Dermis microvascular lymphatic vessel endothelial cell (primary cell): ENCODE measurements at places on chromosomes 7 and 10.

DNA sequence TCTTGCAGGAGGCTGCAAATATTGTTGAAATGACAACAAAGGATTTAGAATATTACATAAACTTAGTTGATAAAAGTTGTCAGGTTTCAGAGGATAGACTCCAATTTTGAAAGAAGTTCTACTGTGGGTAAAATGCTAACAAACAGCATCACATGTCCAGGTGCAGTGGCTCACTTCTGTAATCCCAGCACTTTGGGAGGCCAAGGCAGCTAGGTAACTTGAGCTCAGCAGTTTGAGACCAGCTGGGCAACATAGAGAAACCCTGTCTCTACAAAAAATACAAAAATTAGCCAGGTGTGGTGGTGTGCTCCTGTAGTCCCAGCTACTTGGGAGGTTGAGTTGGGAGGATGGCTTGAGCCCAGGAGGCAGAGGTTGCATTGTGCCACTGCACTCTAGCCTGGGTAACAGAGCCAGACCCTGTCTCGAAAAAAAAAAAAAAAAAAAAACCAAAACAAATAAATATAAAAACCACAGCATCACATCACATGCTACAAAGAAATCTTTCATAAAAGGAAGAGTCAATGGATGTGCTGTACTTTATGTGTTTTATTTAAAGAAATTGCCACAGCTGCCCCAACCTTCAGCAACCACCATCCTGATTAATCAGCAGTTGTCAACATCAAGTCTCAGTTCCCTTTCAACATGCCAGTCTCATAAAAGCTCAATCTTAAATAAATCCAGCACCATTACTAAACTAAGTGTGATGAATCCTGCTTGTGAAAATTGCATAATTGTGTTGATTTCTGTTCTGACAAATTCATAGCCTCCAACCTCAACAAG, 83.2 kb upstream of the MBL2 start:
- no peak for DNase-seq

- DNase-seq, result no peak
Observed at GRCh38 chr7:44105832-44106231, 1.7 kb downstream of the AEBP1 start.

DNA sequence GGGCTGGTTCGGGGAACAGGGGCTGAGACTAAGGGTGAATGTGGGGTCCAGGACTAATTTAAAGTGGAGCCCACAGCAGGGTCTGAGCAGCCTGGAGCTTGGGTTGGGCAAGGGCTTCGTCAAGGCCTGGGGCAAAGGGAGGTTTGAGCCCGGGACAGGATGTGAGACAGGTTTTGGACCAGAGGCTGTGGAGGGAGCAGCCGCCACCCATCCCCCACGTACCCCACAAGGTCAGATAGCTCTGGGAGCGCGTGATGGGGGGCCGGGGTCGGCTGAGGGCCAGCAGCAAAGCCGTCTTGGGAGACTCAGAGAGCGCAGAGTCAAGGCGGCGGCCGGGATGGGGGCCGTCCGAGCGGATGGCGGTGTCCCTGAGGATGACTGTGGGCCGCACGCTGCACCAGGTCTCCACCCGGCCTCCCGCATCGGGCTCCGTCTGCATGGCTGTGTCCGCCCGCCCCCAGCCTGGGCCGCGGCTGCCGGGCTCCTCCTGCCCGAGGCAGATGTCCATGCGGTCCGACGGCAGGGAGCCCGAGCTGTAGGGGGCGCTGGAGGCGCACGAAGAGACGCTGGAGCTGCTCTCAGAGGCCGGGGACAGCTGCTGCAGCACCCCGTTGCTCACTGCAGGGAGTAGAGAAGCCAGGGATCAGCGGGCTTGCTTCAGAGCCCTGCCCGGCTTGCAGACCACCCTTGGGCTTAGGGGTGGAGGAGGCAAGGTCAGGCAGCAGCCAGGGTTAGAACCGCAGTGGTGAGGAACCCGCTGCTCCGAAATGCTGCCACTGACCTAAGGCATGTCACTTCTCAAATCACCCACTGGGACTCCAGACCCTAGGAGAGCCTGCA, 12.1 kb downstream of the PDZD7 start:
- DNase-seq, result peak; percentile 47

- DNase-seq, result no peak
Observed at GRCh38 chr10:11401264-11402235, 209.9 kb downstream of the USP6NL start.

DNA sequence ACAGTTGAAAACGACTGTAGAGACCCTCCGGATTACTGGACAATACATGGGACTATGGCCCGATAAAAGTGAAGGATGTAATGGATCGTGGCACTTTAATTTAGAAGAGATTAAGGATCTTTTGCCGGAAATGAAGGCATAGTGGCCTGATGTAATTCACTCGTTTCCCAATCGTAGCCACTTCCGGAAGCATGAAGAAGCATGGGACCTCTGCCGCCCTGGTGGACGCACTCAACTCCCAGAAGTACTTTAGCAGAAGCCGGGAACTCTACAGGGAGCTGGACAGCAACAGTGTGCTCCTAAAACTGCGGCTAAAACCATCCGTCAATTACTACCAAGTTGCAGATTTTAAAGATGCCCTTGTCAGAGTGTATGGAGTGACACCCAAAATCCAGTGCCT, 59.6 kb upstream of the NUPR2 start:
- no peak for DNase-seq

DNA sequence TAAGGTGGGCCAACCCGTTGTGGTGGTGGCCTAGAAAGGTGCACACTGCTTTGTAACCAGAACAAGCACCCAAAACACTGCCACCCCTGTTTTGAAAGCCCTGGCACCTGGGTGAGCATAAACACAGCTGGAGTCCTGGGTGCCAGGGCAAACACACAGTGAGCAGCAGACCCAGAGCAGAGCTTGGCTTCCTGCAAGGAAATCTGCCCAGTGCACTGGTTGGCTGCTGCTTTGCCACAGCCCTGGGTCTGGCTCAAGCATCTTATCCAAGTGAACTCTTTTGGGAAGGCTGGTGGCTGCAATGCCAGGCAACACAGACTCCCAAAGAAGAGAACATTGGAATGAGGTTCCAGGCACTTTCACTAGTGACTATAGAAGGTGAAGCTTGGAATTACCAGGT, 145.5 kb upstream of the PDE1C start:
- no peak for DNase-seq

GRCh38 chr10:25875556-25876165, 58.4 kb upstream of the MYO3A start:
- peak; percentile 15 for DNase-seq

- no peak for DNase-seq
Observed at GRCh38 chr7:142904128-142904527, 18.6 kb upstream of the TRPV6 start.

GRCh38 chr7:6130007-6130587, 98.9 kb downstream of the ANKRD61 start:
- DNase-seq, result no peak

DNA sequence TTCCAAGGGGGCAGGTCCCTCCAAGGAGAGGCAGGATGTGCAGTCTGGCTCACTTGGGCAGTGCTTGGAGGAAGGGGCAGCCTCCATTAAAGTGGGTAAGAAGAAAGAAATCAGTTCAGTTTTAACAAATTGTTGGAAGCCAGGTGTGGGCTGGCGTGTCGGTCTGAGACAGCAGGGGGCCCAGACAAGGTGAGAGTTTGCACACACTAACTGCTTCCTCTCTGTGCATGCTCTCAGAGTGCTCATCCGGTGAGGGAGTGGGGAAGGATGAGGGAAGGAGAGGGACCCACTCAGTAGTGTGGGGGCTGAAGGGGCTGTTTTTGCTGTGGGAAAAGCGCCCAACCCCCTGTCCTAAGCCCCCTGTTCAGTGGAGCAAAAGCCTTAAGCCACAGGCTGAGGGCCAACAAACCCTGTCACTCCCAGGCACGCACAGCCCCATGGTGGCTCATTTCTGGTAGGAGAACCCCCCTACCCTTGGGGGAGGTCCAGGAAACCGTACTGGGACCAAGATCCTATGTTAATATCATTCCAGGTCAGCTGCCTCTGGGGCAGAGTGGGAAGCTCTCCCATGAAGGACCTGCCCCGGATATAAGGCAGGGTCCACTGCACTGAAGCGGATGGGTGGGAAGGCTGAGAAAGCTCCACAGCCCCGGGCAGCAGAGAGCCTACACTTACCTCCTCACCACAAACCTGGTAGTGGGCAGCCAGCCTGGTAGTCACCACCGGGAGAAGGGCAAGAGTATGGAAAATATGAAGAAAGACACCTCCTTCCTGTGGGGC, 5.1 kb upstream of the PCBD1 start:
- DNase-seq, result no peak

DNA sequence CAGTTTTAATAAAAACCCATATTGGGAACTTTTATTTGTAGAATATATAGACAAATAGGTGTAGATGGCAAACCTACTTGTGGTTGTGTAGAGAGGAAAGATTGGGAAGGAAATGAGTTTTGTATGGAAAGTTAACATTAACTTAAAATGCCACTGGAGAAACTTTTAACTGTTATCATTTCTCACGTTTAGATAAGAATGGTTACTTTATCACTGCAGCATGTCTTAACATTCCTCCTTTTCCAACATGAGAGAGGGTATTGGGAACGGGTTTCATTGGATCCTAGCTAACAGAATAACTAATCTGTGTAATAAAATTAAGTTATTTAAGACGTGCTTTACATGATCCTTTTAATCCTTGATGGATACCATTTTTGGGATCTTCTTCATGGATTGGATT, 1.8 kb downstream of the LUC7L2 start:
- no peak for DNase-seq

DNA sequence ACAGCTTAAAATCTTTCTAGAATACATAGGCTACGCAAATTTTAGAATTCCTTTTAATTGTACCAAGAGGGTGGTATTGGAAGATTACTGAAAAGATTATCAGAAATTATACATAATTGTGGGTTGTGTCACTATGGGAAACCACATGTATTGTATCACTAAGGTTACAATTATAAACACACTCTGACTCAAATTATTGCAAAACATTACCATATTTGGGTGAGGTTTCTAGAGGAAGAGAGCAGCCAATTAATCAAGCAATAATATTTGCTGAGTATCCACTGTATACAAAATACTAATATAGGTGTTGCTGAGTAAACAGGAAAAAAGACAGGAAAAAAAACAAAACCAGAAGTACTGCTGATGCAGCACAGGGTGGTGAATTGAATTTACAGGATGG, 3.1 kb upstream of the CAPZA2 start:
- DNase-seq, result no peak

DNA sequence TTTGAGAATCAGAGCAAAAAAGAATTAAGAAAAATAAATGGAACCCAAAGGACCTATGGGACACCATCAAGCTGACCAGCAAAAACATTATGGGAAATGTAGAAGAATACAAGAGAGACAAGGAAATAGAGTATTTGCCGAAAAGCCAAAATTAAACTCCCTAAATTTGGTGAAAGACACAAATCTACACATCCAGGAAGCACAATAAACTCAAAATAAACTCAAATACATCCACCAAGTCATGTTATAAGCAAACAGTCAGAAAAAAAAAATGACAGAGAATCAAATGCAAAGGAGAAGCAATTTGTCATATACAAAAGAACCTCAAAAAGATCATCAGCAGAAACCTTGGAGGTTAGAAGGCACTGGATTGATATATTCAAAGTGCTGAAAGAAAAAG, 105.4 kb downstream of the ZNF33B start:
- DNase-seq, result no peak

- DNase-seq, result no peak
Observed at GRCh38 chr10:17915181-17915580, 36.5 kb upstream of the SLC39A12 start.

- no peak for DNase-seq
Observed at GRCh38 chr7:41912426-41912825, 209.5 kb upstream of the INHBA start.

DNA sequence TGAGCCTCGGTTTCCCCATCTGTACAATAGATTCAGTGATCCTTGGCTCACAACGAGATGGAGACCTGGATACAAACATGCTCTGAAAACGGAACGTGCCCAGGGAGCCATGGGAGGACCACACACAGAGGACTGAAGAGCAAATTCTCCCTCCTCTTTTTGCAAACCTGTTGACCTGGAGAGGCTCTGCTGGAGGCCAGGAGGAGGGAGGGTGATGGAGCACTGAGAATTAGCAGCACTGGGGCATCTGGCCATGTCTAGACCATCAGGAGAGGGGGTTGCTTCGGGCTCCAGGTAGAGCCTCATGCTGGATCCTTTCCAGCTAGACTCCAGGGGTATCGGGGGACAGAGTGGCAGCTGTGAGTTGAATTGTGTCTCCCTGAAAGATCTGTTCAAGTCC, 97.4 kb upstream of the GPR26 start:
- no peak for DNase-seq

GRCh38 chr10:83229991-83230390, 909.3 kb upstream of the GHITM start:
- DNase-seq, result no peak

GRCh38 chr7:576524-577277, 57.1 kb upstream of the PDGFA start:
- no peak for DNase-seq

DNA sequence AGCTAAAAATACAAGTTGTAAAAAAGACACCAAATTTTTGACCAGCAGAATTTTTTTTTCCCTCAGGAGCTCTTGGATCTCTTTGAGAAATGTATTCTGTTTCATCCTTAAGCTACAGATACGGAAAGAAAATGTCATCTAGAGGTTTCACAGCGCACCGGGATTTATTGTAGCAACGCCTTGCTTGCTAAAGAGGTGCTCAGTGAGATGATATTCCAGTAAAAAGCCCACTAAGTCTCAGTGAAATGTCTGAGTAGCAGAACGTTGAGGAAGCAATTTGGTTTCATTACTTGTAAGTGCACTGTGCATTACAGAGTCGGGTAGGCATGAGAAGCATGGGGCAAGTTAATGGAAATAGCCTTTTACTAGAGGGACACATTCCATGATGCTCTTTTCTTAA, 62.5 kb downstream of the GLRX3 start:
- DNase-seq, result no peak

DNA sequence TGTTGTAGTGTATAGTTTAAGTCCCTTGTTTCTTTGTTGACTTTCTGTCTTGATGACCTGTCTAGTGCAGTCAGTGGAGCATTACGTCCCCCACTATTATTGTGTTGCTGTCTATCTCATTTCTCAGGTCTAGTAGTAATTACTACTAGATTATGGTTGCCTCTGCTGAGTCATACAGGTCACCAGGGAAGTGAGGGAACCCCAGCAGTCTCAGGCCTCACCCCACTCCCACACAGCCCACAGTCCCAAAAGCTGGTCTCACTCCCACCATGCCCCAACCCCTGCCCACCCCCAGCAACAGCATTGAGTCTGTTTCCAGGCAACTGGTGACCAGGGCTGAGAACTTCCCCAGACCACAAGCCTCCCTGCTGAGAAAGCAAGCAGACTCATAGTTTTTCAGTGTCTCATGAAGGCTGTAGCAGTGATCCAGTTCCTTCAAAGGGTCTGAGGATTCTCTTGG, 88.0 kb downstream of the PLXDC2 start:
- DNase-seq, result no peak

DNA sequence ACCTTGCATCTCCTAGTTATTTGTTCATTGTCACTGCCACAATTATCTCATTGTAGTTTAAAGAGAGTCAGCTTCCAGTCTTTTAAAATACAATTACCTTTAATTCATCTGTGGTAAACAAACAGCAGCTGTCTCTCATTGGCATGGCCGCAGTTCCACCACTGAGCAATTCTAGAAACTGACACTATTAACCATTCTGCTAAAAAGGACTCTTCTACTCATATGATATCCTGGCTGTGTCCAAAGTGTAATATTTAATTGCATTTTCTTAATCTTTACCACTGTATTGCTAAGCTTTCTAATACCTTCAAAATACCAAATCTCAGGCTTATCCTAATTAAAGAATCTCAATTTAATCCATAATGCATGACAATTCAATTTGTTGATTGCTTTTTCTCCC, 639.0 kb downstream of the AUTS2 start:
- DNase-seq, result no peak
